Astrocyte (in vitro differentiated cells and primary cell): ENCODE measurements at places on chromosomes 4 and X. TPM values are rescaled to one million over a fixed set of nuclear protein-coding genes. Genes with fewer than 3 reads are reported as not detected.

GRCh38 chr4:22315628-22316027 is 200.2 kb downstream of the ADGRA3 start:
- peak; percentile 8 for DNase-seq

GRCh38 chr4:10816571-10816970 is 132.0 kb upstream of the CLNK start:
- DNase-seq, result no peak

DNA sequence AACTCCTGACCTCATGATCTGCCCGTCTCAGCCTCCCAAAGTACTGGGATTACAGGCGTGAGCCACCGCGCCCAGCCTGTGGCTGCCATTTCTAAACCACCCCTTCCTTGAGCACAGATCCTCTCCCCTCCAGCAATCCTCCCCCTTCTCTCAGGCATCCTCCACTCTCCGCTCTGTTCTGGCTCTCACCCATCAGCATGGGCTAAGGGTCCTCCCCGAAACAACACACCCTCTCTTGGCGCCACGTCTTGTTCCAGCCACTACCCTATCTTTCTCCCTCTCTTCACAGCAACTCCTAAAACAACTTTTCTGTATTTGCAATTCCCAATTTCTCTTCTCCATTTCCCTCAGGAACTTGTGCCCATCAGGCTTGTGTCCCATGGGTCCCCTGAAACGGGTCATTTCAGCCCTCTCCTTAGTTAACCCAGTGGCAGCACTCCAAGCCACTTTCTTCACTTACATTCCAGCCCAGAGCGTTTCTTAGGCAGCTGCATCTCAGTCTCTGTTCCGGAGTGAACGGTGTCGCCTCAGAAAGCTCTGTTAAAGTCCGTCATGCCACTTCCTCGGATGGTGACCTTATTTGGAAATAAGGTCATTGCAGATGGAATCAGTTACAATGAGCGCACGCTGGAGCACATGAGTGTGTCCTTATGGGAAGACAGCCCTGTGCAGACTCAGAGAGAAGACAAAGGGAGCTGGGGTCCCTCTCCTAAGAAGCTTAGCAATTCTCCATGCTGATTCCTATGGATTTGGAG is 28.3 kb upstream of the CLDN24 start:
- no peak for DNase-seq

GRCh38 chr4:145882604-145883003 is 56.0 kb downstream of the ZNF827 start:
- no peak for DNase-seq

DNA sequence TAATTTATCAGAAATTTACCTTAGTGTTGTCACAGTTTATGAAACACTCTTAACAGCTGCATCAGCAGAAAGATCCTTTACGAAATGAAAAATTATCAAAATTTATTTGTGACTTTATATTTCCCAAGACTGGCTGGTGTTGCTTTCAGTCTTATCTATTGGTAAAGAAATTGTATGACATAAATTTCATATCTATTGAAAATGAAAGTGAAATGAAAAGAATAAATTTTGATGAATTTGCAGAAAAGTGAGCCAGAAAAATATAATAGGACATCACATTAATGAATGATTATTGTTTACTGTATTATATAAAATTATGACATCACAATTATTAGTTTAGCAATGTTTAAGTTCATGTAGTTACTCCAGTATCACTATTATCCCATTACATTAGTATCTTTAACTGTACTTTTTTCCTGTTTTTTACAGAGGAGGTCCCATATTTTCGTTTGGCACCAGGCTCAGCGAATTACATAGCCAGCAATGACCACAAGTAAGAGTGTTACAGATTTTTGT is 13.2 kb upstream of the TMEM165 start:
- DNase-seq, result no peak

DNA sequence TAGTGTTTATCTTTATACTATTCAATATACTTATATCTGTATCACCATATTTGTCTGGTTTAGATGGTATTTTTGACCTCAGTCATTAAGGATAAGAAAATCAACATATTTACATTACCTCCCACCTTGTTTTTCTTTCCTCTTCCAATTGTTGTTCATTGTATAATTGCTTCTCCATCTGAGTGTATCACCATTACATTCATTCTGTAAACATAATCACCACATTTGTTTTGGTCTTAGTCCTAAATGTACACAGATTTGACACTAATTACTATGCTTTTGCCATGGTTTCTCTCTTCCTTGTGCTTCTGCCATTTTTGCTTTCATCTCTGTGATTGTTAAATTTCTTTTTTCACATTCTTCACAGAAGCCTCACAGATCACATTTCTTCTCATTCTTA is 12.7 kb downstream of the ARMCX6 start:
- no peak for DNase-seq

- DNase-seq, result peak; percentile 92
Measured at GRCh38 chrX:13223868-13224567, 95.8 kb downstream of the ATXN3L start.

- DNase-seq, result no peak
Measured at GRCh38 chr4:8609406-8609805, 16.8 kb downstream of the CPZ start.

- no peak for DNase-seq
Measured at GRCh38 chrX:119970574-119970973, 27.0 kb upstream of the NKAP start.

DNA sequence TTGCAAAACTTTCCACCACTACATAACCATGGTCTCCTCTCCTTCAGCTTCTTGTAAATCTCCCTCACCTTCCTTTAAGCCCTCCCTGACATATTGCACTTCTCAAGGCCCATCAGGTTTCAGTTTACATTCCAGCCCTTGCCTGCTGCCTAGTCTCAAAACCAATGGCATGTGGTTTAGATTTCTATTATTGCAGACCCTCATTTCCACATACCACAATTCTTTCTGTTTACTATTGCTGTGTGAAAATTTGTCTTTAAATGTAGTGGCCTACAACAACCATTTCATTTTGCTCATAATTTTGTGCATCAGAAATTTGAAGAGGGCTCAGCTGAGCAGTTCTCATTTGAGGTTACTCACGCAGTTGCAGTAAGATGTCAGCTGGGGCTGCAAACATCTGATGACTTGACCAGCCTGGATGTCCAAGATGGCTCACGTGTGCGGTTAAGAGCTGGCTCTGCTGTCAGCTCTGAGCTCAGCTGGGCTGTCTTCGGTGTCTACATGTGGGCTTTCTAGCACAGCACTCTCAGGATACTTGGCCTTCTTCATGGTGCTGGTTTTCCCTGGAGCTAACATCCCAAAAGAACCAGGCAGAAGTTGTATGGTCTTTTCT is 29.9 kb upstream of the SOD3 start:
- DNase-seq, result no peak

GRCh38 chr4:5526080-5526846 is 182.1 kb downstream of the EVC2 start:
- DNase-seq, result no peak

- DNase-seq, result peak; percentile 3
Measured at GRCh38 chr4:35934320-35934981, 309.9 kb downstream of the ARAP2 start.

- DNase-seq, result peak; percentile 91
Measured at GRCh38 chr4:153137159-153137558, 67.1 kb upstream of the TRIM2 start.

GRCh38 chr4:118676128-118676527 is 9.1 kb upstream of the METTL14 start:
- no peak for DNase-seq

DNA sequence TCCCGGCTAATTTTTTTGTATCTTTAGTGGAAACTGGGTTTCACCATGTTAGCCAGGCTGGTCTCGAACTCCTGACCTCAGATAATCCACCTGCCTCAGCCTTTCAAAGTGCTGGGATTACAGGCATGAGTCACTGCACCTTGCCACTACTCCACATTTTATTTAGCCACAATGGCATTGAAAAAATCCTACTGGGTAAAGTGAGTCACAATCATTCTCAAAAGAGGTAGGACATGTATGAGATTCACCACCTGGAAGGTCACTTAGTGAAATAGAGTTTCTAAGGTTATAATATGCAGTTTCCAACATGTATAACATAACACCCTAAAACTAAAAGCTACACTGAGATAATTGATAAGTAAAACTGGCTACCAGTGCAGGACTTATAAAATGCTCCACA is 159.2 kb downstream of the BTC start:
- DNase-seq, result peak; percentile 12

DNA sequence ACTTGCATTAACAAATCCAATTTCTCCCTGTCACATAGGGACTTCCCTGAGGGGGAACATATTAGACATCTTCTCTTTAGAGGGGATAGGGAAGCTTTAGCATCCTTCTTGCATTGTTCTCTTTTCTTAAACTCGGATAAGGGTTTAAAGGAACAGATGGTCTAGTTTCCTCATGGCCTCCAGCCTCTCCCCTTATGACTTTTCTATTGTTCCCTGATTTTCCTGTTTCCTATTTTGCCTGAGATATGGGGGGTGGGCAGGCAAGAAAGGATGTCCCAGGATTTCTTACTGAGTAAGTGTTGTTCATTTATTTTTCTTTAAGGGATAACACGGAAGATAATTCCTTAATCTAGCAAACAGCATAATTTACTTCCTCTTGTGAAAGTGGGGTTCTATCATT is 107.7 kb upstream of the MAGEE2 start:
- no peak for DNase-seq

DNA sequence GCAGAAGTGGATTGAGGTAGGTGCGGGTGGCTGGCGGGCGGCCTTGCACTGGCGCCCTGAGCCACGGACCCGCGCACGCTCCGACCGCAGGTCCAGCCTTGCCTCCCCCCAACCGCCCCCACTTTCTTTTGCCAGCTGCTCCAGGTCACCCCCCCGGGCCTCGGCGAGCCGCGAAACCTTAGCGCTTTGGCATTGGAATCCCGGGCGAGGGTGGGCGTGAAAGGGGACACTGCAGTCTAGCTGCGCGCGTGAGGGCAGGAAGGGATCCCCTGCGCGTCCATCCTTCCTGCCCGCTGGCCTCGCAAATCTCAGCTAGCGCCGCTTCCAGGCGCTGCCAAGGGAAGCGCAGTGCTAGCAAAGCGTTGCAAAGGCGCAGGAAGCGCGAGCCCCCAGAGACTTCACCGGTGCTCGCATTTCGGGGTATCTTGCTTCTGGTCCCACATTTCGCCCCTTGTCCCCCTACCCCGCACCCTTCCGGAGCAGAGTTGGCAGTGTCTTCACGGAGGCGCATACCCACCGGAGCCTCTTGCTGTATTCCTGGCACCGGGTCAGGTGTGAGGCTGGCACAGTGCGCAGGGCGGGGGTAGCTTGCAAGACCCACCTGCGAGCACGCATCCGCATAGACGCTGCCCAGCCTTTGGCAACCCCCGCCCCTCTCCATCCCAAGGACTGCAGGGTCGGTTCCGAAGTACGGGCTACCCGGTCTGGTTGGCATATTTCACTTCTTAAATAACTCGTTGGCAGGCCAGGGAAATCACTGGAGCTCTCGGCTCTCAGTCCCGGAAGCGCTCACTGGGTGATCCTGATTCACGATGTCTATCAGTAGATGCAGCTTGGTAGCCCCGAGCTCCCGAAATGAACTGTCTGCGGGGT is 104.4 kb downstream of the UCHL1 start:
- no peak for DNase-seq

- DNase-seq, result peak; percentile 13
Measured at GRCh38 chr4:171846232-171846631, 33.0 kb downstream of the GALNTL6 start.

- no peak for DNase-seq
Measured at GRCh38 chrX:74514384-74514783, 93.1 kb downstream of the SLC16A2 start.

GRCh38 chrX:136163689-136164088 is 16.4 kb downstream of the FHL1 start:
- DNase-seq, result peak; percentile 62

- DNase-seq, result no peak
Measured at GRCh38 chr4:34679228-34679627, 1565.1 kb downstream of the ARAP2 start.

GRCh38 chr4:23770011-23770410 is 119.8 kb downstream of the PPARGC1A start:
- DNase-seq, result peak; percentile 55

Gene ENAM
- 0.11 and 0.38 TPM in 2 replicates for total RNA-seq

Gene CCDC110
- 0.39 and 1.2 TPM in 2 replicates for total RNA-seq

Gene EFHC2
- 0.26 TPM in 1 of 2 replicates, not detected in the other for total RNA-seq

Gene XPNPEP2
- total RNA-seq, result not detected in 2 replicates

Gene FMR1NB
- not detected in 2 replicates for total RNA-seq

Gene CCDC149
- 10.2 and 13.8 TPM in 2 replicates for total RNA-seq

Gene HSFX1
- total RNA-seq, result 0.75 and 1.5 TPM in 2 replicates

Gene SLIT2
- total RNA-seq, result 6.4 and 11.2 TPM in 2 replicates

Gene SLC26A1
- total RNA-seq, result 0.34 and 0.38 TPM in 2 replicates

Gene DIPK2B
- total RNA-seq, result not detected in 2 replicates

Gene ACSL4
- 84.5 and 99.4 TPM in 2 replicates for total RNA-seq

Gene AGTR2
- not detected in 2 replicates for total RNA-seq

Gene N4BP2
- total RNA-seq, result 12.1 and 14.5 TPM in 2 replicates

Gene ANK2
- total RNA-seq, result 77.1 and 77.8 TPM in 2 replicates

Gene RADX
- 3.0 and 3.9 TPM in 2 replicates for total RNA-seq

Gene HAND2
- not detected in 2 replicates for total RNA-seq

Gene VEGFD
- total RNA-seq, result not detected in 2 replicates
